ENCODE measurements at places on chromosomes 2 and 18.

DNA sequence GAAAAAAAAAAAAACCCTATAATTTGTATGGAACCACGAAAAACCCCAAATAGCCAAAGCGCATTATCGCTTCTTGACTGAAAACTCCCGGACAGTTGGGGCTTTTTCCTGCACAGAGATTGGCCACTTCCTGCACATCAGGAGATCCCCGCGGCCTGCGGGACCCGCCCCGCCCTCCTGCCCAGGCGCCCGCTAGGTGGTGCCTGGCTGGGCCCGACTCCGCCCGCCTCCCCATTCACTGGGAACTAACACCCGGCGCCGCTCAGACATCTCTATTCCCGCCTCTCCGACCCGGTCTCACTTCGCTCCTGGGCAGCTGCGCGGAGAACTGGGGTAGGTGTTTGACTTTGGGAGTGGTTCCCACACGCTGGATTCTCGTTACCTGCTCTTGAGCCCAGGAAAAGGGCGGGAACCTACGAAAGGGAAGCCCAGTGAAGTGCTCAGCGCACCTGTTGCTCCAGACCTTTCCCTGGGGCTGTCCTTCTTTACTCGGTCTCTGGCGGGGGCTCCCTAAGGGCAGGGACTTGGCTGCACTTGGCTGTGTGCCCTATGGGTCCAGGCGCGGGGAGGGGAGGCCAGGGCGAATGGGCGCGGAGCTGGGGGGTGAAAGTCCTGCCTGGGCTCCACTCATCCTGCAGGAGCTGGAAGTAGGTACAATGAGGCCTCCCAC is at the start of gene HMSD:
HMSD (plus strand) TSS at position 234 of the 670 bp plus-strand sequence. CDS start 4,155 bp downstream, outside the sequence.
- peak; percentile 80 for DNase-seq

DNA sequence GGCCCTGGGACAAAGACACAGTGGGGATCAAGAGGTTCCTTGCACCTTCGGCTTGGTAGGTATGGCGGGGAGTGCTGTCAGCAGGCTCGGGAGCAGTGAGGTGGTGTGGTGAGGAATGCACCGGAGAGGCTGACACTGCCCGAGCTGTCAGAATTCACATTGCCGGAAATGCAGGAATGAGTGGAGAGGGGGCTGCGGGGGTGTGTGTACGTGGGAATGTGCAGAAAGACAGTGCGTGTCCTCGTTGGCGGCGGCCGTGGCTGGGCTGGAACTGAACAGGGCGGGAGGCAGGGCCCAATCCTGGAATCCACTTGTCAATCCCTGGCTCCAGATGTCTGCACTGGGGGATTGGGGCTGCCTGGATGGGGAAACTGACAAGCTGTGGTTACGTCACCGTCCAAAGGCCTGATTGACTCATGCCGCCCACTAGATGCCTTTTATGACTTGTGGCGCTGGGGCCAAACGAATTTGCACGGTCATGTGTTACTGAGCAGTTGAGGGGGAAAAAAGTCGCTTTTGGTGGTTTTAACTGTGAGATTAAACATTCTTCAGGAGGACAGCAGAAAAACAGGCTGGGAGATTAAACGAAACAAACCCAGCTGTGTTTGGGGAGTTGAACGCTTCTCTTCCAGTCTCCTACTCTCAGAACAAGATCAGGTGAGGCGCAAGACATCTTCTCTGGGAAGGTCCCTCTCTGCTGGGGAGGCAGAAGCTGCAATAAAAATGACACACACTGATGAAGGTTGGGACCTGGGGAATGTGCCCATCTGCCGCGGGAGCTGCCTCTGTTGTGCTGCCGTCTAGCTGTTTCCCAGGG is 189.4 kb upstream of the GLI2 start:
- no peak for DNase-seq

GRCh38 chr2:99793022-99793421 is 303.2 kb upstream of the REV1 start:
- DNase-seq: no peak

DNA sequence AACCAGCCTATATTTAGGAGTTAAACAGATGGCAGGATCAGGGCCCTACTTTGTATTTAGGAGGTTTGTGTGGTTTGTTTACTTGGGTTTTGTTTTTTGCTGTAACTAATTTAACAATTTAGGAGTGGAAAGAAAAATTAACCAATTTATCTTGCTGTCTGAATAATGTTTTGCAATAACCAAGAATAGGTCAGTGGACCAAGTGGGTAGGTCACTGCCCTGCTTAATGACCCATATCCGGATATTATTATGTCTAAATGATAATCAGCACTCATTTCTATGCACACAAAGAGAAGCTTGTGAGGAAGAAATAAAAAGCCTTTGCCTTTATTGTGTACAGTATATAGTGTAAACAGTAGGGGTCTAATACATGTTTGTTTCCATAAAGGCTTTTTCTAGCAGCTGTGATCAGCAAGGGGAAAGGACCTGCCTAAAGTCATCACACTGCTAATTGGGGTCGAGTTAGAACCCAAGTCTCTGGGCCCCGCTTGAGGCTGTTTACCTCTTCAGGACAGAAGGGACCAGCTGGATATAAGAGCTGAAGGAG is 76.6 kb downstream of the TGOLN2 start:
- no peak for DNase-seq

GRCh38 chr2:33011373-33011772 is 64.6 kb downstream of the LTBP1 start:
- DNase-seq: no peak

GRCh38 chr18:6865251-6865650 is 135.7 kb downstream of the ARHGAP28 start:
- no peak for DNase-seq

DNA sequence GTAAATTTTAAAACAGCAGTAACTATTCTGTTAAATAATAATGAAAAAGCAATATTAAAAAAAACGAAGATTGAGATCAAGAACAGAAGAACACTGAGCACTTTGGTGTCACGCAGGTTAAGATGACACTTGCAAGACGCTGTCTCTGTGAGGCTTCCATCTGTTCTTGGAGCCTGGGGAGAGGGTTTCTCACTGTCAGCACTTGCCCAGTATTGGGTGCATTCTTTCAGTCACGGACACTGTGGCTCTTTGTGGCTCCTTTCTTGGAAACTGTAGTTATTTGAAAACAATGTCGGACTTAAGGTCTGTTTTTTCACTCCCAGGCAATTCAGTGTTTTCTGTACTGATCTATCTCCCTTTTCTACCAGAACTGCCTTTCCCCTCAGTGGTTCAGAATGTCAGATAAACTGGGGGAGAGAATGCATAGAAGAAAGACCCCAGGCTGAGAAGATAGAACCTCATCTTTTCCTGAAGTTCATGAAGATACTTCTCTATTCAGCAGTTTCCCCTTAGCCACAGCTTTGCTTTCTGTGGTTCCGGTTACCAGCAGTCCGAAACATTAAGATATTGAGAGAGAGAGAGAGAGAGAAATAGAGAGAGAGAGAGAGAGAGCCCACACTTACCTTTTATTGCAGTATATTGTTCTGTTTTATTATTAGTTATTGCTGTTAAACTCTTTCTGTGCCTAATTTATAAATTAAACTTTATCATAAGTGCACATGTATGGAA is 283.3 kb downstream of the DCDC2C start:
- no peak for DNase-seq

DNA sequence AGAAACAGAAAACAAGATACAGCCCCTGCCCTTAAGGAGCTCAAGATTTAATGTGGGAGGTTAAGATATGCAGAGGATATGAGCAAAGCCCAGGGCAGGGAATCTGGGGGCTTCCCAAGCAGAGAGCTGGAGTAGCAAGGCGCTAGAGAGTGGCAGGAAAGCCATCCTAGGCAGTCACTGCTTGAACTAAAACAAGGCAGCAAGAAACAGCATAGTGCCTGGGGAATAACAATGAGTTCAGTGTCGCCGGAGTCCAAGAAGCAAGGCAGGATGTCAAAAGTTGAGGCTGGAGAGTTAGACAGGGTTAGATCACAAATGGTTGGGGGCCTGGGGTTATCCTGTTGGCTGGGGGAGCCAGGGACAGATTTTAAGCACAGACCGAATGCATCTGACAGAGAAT is 24.6 kb downstream of the CDH2 start:
- DNase-seq: no peak

DNA sequence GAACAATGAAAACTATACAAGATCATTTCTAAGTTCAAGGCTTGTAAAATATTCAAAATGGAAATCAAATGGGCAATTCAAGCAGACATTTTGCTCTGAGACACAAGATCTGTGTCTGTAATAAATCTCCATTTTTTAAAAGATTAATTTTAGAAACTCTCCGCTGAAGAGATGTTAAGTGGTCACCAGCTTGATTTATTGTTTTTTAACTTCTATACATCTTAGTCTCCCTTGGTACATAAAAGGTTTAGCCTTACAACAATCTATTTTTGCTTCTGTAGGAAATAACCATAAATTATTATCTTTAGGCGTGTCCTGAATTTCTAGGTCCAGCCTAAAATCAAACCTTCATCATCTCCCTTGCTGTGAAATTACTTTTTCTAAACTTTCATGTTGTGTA is 553.6 kb downstream of the NRXN1 start:
- no peak for DNase-seq

DNA sequence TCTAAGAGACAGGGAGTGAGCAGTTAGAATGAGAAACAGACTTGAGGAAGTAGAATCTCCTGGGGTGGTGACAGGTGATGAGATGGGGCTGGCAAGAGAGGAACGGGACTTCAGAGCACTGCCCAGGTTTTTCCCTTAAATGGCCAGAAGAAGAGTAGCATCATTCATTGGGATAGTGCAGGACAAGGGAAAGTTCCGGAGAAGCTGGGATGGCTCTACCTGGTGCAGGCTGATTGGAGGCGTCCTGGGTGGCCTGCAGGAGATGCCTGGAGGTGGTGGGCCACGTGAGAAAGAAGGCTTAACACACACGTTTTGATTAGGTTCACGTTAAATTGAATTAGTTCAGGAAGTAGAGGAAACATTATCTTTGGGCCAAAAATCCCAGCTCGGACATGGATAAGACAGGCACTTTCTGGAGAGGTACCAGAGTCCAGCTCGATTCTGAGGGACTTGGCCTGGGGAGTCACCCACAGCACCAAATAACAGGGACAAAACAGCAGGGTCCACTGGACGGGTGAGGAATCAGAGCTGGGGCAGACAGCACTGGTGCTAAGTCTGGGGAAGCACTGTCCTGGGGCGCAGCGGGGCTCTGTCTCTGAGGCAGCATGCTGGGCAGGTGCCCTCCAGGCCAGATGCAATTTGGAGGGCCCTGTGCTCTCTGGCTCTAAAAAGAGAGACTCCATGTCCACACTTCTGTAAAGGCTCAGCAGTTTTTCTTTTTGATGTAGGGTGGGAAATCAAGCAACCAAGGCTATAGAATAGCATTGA is 512.3 kb upstream of the RAB6C start:
- no peak for DNase-seq
